CD4-positive, alpha-beta T cell (primary cell): ENCODE measurements at places on chromosomes 4 and X. TPM values are rescaled to one million over a fixed set of nuclear protein-coding genes. Genes with fewer than 3 reads are reported as not detected.

- H3K4me3 ChIP-seq = no peak overlapping the region
- no peak overlapping the region for H3K27ac ChIP-seq
- H3K27me3 ChIP-seq = no peaks in the 10 kb centered on the region
- no peaks in the 10 kb centered on the region for H3K4me1 ChIP-seq
Measured at GRCh38 chr4:13777341-13777740, 149.8 kb upstream of the BOD1L1 start.

GRCh38 chr4:131091896-131092295 is 1995.9 kb downstream of the C4orf33 start:
- DNase-seq = no peak
- no peaks in the 10 kb centered on the region for H3K4me1 ChIP-seq
- no peaks in the 10 kb centered on the region for H3K36me3 ChIP-seq

- no peaks in the 10 kb centered on the region for H3K36me3 ChIP-seq
- DNase-seq = no peak
- H3K4me1 ChIP-seq = no peaks in the 10 kb centered on the region
- H3K4me3 ChIP-seq = no peak overlapping the region
- no peak overlapping the region for H3K27ac ChIP-seq
- peaks cover 4% of the 10 kb centered on the region for H3K27me3 ChIP-seq
Measured at GRCh38 chrX:130395341-130395740, 6.4 kb upstream of the RBMX2 start.

DNA sequence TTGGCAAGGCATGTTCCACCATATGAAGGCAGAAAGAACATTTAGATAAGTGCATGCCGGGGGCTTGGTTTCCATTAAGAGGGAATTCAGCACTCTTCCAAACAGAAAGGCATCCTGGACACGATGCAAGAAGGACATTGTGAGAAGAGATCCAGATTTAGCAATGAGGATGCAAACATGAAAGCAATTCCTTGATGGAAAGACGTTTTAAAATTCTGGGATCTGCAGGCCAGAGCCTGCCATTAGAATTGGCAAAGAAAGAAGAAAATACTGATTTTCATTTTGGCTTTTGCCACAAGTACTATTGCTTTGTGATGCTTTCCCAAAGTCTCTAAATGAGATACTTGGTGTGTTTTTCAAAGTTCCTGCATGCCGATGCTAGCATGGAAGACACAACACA is 367.6 kb downstream of the PPP3CA start:
- H3K4me3 ChIP-seq = no peak overlapping the region
- H3K4me1 ChIP-seq = no peaks in the 10 kb centered on the region
- H3K27ac ChIP-seq = no peak overlapping the region
- H3K27me3 ChIP-seq = no peaks in the 10 kb centered on the region
- no peak for DNase-seq

DNA sequence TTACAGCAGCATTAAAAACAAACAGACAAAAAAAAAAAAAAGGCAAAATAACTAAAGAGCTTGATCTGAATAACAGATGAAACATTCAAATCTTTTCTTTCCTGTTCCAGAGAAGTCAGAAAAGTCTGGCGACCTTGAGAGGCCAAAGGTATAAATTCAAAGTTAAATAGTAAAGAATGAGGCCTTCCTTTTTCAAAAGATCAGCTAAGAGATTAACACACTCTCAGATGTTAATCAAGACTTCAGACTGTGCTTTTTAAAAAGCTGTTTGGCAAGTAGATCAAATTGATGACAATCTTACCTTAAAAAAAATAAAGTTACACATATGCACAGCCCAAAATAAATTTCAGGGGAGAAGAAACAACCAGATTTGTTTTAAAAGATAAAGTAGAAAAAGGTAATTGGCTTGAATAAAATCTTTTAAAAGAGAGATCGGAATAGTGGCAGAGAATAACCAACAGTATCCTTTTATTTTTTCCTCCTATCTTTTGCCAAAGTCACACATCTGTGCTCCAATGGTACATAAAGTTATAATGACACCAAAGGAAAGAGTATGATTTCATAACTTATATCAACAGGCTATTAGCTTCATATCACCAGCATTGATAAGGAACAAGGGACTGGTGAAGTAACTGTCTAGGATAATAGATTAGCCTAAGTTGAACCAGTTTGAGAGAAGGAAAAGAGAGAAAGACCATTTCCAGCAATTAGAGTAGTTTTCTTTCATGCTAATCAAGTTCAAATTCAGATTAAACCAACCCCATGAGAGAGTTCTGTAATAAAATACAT is 70.4 kb downstream of the METTL14 start:
- no peaks in the 10 kb centered on the region for H3K4me1 ChIP-seq
- no peak overlapping the region for H3K4me3 ChIP-seq
- peaks cover 34% of the 10 kb centered on the region for H3K36me3 ChIP-seq
- no peak for DNase-seq
- H3K27me3 ChIP-seq = no peaks in the 10 kb centered on the region

CLDN34 gene
- not detected for total RNA-seq

- H3K4me3 ChIP-seq = no peak overlapping the region
- H3K4me1 ChIP-seq = peaks cover 62% of the 10 kb centered on the region
- H3K36me3 ChIP-seq = peaks cover 19% of the 10 kb centered on the region
- no peak for DNase-seq
- peak overlapping the region; percentile 16 for H3K27ac ChIP-seq
Measured at GRCh38 chr4:2865196-2865780, 21.6 kb downstream of the ADD1 start.

DACH2 gene
- total RNA-seq = not detected

- no peak overlapping the region for H3K4me3 ChIP-seq
- H3K36me3 ChIP-seq = no peaks in the 10 kb centered on the region
- no peaks in the 10 kb centered on the region for H3K4me1 ChIP-seq
- H3K27me3 ChIP-seq = no peaks in the 10 kb centered on the region
- no peak for DNase-seq
- H3K27ac ChIP-seq = no peak overlapping the region
Measured at GRCh38 chr4:27360790-27361267, 500.2 kb downstream of the STIM2 start.

DNA sequence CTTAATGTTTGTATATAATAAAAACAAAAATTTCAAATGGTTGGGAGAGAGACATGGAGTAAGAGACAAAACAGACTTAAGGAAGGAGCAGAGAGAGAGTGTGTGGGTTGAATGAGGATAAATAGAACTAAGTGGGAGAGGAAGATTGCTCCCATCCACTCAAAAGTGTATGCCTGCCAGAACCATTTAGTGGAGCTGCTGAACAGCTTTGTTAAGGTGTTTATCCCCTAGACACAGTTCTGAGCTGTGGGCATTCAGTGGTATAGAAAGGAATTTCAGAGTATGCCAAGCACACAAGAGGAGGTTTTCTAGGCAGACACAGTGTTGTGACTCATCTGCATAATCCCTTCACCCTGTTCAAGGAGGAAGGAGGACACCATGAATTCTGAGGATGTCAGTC is 508.6 kb upstream of the EPHA5 start:
- H3K4me3 ChIP-seq = no peak overlapping the region
- H3K36me3 ChIP-seq = no peaks in the 10 kb centered on the region
- no peak overlapping the region for H3K27ac ChIP-seq
- no peak for DNase-seq
- H3K4me1 ChIP-seq = no peaks in the 10 kb centered on the region

SLC6A14 gene
- not detected for total RNA-seq

- no peak overlapping the region for H3K27ac ChIP-seq
- H3K36me3 ChIP-seq = peaks cover 9% of the 10 kb centered on the region
Measured at GRCh38 chr4:173301518-173302201, 32.5 kb downstream of the HMGB2 start.

RAB40AL gene
- not detected for total RNA-seq

PLAC8 gene
- total RNA-seq = 249 TPM

DNA sequence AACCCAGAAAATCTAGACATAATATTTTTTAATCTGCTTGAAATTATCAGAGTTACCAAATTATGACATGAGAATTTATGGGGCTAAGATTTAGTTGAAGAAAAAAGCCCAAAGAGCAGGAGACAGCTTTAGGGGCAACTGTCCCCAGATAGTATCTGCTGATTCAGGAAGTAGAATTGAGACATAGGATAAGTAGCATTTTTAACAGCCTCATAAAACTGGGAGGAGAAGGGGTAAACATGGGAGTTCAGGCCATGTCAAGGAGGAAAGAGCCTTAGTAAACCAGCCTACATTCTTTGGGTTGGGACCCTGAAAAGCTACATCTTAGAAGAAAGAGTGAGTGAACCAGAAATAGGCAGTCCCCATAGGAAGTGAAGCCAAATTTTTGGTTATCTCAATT is 9.7 kb upstream of the RAB28 start:
- DNase-seq = no peak
- no peaks in the 10 kb centered on the region for H3K36me3 ChIP-seq
- no peak overlapping the region for H3K27ac ChIP-seq
- peaks cover 28% of the 10 kb centered on the region for H3K27me3 ChIP-seq

AKAP14 gene
- not detected for total RNA-seq

FRMPD4 gene
- total RNA-seq = not detected

DNA sequence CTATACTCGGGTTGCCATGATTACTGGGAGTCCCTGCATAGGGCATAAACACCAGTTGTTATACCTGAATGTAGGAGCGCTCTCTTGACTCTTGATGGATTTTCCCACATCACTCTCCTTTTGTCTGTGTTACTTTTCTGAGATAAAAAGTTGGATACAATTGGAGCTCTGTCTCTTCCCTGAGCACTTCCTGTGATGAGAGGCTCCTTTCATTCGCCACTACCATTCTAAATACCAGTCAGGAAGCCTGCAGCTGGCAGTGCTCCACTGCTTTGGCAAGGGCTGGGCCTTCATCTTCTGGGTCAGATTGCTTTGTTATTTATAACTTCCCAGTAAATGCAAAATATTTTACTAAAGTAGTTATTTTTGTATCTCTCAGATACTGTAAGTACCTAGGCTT is 13.9 kb downstream of the TCEANC start:
- H3K27me3 ChIP-seq = no peaks in the 10 kb centered on the region
- no peak overlapping the region for H3K27ac ChIP-seq
- H3K36me3 ChIP-seq = peaks cover 24% of the 10 kb centered on the region
- H3K4me3 ChIP-seq = no peak overlapping the region
- no peak for DNase-seq
- peaks cover 4% of the 10 kb centered on the region for H3K4me1 ChIP-seq

GRCh38 chr4:118957722-118958445 is 69.2 kb downstream of the SYNPO2 start:
- no peaks in the 10 kb centered on the region for H3K36me3 ChIP-seq
- DNase-seq = no peak
- no peak overlapping the region for H3K4me3 ChIP-seq
- H3K27me3 ChIP-seq = no peaks in the 10 kb centered on the region
- H3K27ac ChIP-seq = no peak overlapping the region

DNA sequence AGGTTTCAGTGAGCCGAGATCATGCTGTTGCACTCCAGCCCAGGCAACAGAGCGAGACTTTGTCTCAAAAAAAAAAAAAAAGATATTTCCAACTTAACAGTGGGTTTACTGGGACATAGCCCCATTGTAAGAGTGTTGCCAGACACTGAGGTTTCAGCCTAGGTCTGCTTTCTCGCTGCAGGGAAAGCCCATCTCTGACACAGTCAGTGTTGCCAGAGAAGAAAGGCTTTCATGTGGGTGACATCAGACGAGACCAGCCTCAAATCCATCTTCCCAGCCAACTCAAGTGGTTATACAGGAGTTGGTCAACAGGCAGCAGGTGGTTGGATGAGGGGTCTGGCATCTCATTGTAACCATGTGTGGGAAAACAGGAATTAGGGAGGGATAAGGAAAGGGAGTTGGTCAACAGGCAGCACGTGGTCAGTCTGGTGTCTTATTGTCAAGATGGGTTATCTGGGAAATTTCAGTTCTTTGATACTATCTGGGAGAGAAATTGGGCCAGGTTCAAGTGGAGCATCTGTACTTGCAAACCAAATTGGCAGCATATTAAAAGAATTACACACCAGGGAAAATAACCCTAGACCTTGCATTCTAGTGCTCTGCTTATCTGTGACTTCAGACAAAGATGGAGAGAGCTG is 41.1 kb downstream of the NELFA start:
- DNase-seq = no peak
- H3K36me3 ChIP-seq = peaks cover 20% of the 10 kb centered on the region
- no peak overlapping the region for H3K27ac ChIP-seq
- no peaks in the 10 kb centered on the region for H3K27me3 ChIP-seq
- no peaks in the 10 kb centered on the region for H3K4me1 ChIP-seq
- H3K4me3 ChIP-seq = no peak overlapping the region

GRCh38 chr4:16206848-16207247 is 19.4 kb downstream of the TAPT1 start:
- H3K36me3 ChIP-seq = peaks cover 44% of the 10 kb centered on the region
- no peak overlapping the region for H3K27ac ChIP-seq

DNA sequence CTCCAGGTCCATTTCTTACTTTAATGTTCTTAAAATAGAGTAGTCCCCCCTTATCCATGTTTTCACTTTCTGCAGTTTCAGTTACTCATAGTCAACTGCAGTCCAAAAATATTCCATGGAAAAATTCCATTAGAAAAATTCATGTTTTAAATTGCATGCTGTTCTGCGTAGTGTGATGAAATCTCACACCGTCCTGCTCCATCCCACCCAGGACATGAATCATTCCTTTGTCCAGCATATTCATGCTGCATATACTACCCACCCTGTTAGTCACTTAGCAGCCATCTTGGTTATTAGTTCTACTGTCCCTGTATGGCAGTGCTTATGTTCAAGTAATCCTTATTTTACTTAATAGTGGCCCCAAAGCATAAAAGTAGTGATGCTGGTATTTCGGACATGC is 5.4 kb upstream of the PDLIM5 start:
- H3K4me1 ChIP-seq = peaks cover 9% of the 10 kb centered on the region
- H3K4me3 ChIP-seq = no peak overlapping the region
- H3K27ac ChIP-seq = no peak overlapping the region
- no peaks in the 10 kb centered on the region for H3K36me3 ChIP-seq

DNA sequence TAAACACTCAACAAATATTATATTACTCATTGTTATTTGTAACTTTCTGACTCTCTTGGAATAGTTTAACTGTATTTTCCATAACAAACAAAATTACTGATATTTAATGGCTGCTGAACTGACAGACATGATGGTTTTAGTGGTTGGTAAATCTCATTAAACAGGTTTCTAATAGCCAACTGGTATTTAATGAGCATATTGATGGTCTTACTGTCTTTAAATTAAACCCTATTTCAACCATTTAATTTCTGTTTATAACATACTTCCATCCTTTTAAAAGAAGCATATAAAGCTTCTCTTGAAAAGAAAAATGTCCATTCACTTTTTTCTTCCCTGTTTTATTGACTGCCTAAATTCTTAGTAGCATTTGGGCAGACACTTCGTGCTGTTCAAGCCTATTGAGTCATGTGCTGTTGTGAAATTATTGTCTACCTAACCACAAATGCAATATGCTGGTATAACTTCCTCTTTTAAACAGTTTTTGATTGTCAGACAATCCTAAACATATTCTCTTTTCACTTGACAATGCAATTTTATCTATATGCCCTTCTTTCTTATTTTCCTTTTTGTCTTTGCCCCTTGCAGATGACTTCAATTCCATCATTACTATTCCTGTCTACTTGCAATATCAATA is 163.9 kb upstream of the SLC7A11 start:
- H3K27ac ChIP-seq = no peak overlapping the region
- H3K4me1 ChIP-seq = no peaks in the 10 kb centered on the region
- H3K4me3 ChIP-seq = no peak overlapping the region
- no peak for DNase-seq

TMSB15A gene
- total RNA-seq = not detected
